ENCODE measurements at places on chromosomes 16 and 17.
A peak's percentile ranks its signal among the peaks of the same experiment; 100 is the strongest.

- no peaks in the 10 kb centered on the region for H3K27me3 ChIP-seq
- H3K27ac ChIP-seq = no peak overlapping the region
- no peak overlapping the region for H3K4me3 ChIP-seq
- H3K36me3 ChIP-seq = no peaks in the 10 kb centered on the region
- no peak for DNase-seq
Measured at GRCh38 chr17:13420418-13420826, 181.3 kb downstream of the HS3ST3A1 start.

GRCh38 chr17:59825533-59826322 is 67.0 kb downstream of the TUBD1 start:
- no peaks in the 10 kb centered on the region for H3K36me3 ChIP-seq
- H3K27me3 ChIP-seq = no peaks in the 10 kb centered on the region
- H3K27ac ChIP-seq = peak overlapping the region; percentile 77
- H3K4me1 ChIP-seq = peaks cover 5% of the 10 kb centered on the region
- H3K4me3 ChIP-seq = no peak overlapping the region

DNA sequence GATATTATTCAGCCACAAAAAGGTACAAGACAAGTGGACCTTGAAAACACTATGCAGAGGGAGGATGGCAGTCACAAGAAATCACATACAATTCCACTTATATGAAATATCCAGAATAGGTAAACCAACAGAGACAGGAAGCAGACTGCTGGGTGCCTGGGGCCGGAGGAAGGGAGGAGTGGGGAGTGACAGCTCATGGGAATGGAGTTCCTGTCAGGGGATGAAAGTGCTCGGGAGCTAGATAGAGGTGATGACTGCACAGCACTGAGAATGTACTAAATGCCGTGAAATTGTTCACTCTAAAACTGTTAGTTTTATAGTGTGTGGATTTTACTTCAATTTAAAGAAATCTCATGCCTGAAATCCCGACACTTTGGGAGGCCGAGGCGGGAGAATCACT is 74.2 kb upstream of the MED9 start:
- no peak overlapping the region for H3K27ac ChIP-seq
- DNase-seq = no peak
- no peaks in the 10 kb centered on the region for H3K36me3 ChIP-seq
- H3K4me3 ChIP-seq = no peak overlapping the region

DNA sequence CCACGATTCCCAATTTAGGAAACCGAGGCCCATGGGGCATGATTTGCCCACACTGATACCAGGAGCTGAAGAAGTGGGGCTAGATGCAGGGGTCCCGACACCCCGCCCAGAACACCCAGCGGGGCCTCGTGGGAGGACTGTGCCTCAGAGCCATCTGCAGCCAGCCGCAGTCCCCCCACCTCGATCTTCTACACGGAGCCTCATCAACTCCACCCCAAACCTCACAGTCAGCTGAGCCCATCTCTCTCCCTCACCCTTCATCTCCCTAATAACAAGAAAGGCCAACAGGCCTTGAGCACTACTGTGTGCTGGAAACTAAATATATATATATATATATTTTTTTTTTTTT is 4.2 kb downstream of the ITGAE start:
- no peak for DNase-seq
- no peak overlapping the region for H3K4me3 ChIP-seq
- no peaks in the 10 kb centered on the region for H3K36me3 ChIP-seq
- H3K4me1 ChIP-seq = no peaks in the 10 kb centered on the region

- H3K4me3 ChIP-seq = peak within 1 kb of the TSS; percentile 58
- no peaks in the 10 kb centered on the region for H3K4me1 ChIP-seq
- H3K27ac ChIP-seq = peak within 1 kb of the TSS; percentile 84
- DNase-seq = no peak
- no peaks in the 10 kb centered on the region for H3K27me3 ChIP-seq
Measured at GRCh38 chr17:58691701-58692238, at the start of gene TEX14. Gene TEX14 (minus strand): TSS chr17:58692045. CDS start chr17:58652001, 40,044 bp downstream.

Data from prostate gland (tissue), 2 donors.